WERI-Rb-1 (cell line): ENCODE measurements at places on chromosomes 5 and 9.

GRCh38 chr9:30944225-30944569, 1440.2 kb upstream of the ACO1 start:
- no peak for DNase-seq

GRCh38 chr5:153960269-153961215, 78.2 kb downstream of the FAM114A2 start:
- no peak for DNase-seq

DNA sequence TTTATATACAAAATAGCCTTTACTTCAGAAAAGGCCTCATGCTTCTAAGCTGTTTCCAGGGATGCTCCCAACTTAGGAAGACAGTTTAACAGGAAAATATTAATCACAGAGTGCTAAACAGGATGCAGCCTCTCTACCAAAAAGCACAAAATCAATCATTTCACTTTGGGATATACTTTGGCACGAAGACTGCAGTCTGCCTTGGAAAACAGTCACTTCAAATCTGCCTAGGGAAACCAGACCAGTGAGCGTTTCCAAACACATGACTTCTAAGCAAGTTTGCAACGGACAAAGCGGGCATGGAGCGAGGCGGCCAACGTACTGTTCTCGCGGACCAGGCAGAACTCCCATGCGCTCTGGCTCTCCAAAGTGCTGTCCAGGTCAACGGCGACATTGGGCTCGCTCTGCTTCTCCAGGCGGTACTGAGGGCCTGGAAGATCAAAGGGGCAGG, 201.0 kb downstream of the MAPKAP1 start:
- no peak for DNase-seq

GRCh38 chr5:147753765-147754164, 28.8 kb downstream of the JAKMIP2 start:
- no peak for DNase-seq

GRCh38 chr5:174642816-174643405, 81.5 kb upstream of the MSX2 start:
- no peak for DNase-seq
